ENCODE measurements at places on chromosomes 12 and 14.
A peak's percentile ranks its signal among the peaks of the same experiment; 100 is the strongest.

DNA sequence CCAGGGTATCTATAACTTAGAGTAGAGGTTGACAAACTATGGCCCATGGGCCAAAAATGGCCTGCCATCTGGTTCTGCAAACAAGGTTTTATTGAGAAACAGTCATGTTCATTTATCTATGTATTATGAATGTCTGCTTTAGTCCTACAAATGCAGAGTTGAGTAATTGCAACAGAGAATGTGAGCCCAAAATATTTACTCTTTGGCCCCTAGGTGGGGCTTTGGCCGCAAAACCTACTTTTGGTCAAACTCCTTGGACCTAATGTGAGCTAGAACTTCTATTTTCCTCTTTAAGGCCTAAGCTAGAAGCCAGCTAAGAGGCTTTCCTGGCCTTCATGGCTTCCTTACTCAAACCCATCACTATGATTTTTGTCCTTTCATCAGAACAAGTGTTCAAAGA is 379.1 kb downstream of the NELL2 start:
- DNase-seq, result no peak

GRCh38 chr12:6540181-6540877 is 6.0 kb downstream of the GAPDH start:
- peak; percentile 39 for DNase-seq

GRCh38 chr12:80937391-80938238 is at the start of gene LIN7A:
Gene LIN7A, minus strand, starts transcription at chr12:80937934. Its CDS starts 212 bp downstream, at chr12:80937722.
- DNase-seq, result no peak

DNA sequence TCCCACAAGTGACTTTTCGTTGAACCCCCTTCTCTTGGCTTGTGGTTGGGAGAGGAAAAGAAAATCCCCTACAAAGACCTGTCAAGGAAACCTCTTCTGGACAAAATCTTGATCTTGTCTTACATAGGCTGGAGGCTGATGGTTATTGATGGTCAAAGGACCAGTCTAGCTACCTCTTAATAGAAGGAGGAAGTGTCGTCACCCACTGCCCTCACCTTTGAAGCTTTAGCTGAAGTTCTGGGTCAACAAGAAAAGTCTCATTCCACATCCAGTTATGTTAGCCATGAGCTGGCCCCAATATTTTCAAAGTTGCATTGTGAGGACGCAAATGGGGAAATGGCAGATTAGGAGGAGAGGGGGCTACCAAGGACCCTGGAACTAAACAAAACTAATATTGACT is 6.2 kb upstream of the KSR2 start:
- no peak for DNase-seq

GRCh38 chr12:109124878-109125648 is 8.7 kb downstream of the ACACB start:
- no peak for DNase-seq
